ENCODE measurements at places on chromosomes 1 and 21.
A peak's percentile ranks its signal among the peaks of the same experiment; 100 is the strongest.

DNA sequence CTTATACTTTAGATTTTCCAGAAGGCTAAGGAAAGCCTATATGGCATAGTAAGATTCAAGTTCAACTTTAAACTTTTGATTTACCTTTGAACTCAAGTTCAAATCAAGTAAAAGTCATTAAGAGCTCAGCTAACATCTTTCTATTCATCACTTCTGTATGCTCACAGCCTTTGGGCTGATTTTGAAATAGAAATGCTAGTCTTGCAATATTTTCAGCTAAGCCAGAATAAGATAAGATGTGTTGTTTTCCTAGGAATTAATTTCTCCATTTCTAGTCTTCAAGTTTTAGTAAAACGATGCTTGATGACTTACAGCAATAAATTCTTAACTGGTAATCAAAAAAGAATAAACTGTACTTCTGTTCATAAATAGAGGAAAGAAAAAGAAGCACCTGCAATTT is 35.6 kb downstream of the ATP1B1 start:
- DNase-seq: no peak

- DNase-seq: no peak
Observed at GRCh38 chr1:40820251-40820797, 36.7 kb downstream of the KCNQ4 start.

GRCh38 chr1:154767315-154768240 is 102.5 kb downstream of the KCNN3 start:
- no peak for DNase-seq

DNA sequence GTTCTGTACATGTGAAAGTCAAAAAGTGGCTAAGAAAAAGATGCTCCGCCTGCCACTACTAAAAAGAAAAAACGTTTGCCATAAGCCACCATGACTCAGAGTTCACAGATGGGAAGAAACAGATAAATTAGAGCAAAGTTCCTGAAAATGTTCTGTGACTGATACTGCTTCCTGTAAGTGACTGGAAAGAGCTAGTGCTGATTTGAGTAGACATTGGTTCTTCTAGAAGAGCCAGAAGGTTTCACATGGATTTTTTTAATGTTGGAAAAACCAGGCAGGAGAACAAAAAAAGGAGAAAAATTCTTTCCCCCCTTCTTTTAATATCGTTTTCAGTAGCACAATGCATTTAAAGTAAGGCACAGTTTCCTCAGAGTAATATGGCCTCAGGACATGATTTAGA is 221.4 kb downstream of the HLX start:
- DNase-seq: peak; percentile 62

DNA sequence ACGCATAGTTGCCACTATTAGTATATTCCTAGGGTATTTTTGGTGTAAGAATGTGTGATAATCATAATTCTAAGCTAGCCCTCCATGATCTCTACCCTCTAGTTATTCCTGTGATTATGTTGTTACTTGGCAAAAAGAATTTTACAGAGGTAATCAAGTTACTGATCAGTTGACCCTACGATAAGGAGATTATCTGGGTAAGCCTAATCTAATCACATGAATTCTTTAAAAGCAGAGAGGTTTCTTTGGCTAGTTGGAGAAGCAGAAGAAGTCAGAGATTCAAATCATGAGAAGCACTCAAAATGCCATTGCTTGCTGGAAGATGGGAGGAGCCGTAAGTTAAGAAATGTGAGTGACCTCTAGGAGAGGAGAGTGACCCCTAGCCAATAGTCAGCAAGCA is 72.7 kb downstream of the RPE65 start:
- no peak for DNase-seq

Data from AG08395 (cell line).